ENCODE measurements at places on chromosomes 5 and 9. TPM values are rescaled to one million over a fixed set of nuclear protein-coding genes. Genes with fewer than 3 reads are reported as not detected.
A peak's percentile ranks its signal among the peaks of the same experiment; 100 is the strongest.

GRCh38 chr9:29312327-29312726 is 1739.0 kb upstream of the C9orf72 start:
- DNase-seq = no peak

DNA sequence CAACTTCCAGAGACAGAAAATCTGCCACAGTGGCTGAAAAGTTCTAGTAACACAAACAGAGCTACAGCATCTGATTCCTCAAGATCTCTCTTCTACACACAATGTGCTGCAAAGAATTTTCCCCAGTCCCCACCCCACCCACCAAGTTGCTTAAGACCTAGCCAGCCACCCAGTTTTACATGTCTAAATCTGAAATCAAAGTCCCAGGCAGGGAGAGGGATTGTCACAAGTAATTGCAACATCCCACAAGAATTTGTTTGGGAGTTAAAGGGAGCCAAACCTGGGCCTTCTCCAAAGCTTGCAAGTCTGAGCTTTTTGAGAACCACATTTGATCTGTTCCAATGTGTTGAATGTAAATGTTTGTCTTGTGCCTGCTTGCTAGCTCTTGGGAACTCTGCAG is 15.5 kb downstream of the IGIP start:
- no peak for DNase-seq

DNA sequence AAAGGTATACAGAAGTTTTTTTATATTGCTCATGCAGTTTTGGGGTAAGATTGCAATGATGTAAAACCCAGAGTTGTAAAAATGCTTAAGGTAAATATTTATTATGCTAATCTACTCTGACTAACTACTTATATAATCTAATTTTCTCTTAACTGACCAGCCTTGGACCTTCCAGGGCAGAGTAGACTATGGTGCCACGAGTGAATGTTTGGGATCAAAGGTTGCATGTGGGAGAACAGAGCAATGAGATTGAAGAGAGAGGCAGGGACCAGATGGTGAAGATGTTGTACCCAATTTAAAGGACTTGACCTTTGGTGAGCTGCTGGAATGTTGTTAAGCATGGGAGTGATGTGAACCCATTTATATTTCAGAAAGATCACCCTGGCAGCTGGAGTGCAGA is 34.8 kb upstream of the PANK3 start:
- DNase-seq = no peak

DNA sequence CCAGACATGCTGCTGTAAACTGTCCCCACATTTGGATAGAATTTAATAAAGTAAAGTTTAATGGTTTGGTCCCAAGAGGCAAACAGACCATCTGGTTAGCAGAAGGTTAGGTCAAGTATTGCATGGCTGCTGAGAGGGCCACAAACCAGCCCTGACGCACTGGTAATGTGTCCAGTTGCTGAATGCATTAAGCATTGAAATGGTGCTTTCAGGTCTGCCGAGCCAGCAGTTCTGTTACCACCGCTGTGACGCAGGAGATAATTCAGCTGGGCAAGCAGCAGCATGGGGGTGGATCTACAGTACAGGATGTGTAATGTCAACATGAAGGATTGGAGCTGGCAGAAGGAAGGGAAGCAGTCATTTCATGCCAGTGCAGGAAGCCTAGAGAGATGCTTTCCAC is 16.0 kb downstream of the ZNF462 start:
- DNase-seq = peak; percentile 36

GRCh38 chr5:111776913-111777781 is 20.2 kb upstream of the NREP start:
- no peak for DNase-seq

- DNase-seq = no peak
Measured at GRCh38 chr5:135641734-135642487, 63.1 kb upstream of the CXCL14 start.

- DNase-seq = no peak
Measured at GRCh38 chr5:171867786-171868185, 82.2 kb downstream of the SMIM23 start.

- no peak for DNase-seq
Measured at GRCh38 chr5:131756942-131757341, 39.9 kb downstream of the FNIP1 start.

DNA sequence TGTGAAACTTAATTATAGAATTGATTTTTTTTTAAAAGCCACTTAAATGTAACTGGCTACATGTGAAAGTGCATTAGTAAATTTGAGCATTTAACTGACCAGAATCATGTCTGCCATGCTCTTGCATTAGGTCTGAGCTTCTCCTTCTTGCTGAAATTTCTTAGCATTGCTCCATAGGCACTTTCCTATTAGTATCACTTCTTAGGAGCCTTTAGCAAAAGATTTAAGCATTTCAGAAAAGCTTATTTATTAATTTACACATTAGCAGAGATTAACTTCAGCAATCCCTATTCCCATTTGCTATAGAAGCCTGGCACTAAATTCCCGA is 211.0 kb downstream of the SNX18 start:
- DNase-seq = no peak

DNA sequence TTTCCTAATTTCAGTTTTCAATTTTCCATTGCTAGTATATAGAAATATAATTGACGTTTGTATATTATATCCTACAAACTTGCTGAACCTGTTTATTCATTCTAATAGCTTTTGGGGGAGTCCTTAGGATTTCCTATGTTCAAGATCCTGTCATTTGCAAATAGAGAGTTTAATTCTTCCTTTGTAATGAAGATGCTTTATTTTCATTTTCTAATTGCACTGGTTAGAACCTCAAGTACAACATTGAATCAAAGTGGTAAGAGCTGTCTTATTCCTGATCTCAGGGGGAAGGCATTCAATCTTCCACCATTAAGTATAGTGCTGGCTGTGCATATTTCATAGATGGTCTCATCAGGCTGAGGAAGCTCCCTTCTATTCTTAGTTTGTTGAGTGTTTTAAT is 15.6 kb upstream of the SLC24A2 start:
- no peak for DNase-seq

GRCh38 chr5:176817841-176818377 is 7.5 kb downstream of the UNC5A start:
- peak; percentile 27 for DNase-seq

- peak; percentile 45 for DNase-seq
Measured at GRCh38 chr5:66174338-66174737, 30.2 kb downstream of the SREK1 start.

DNA sequence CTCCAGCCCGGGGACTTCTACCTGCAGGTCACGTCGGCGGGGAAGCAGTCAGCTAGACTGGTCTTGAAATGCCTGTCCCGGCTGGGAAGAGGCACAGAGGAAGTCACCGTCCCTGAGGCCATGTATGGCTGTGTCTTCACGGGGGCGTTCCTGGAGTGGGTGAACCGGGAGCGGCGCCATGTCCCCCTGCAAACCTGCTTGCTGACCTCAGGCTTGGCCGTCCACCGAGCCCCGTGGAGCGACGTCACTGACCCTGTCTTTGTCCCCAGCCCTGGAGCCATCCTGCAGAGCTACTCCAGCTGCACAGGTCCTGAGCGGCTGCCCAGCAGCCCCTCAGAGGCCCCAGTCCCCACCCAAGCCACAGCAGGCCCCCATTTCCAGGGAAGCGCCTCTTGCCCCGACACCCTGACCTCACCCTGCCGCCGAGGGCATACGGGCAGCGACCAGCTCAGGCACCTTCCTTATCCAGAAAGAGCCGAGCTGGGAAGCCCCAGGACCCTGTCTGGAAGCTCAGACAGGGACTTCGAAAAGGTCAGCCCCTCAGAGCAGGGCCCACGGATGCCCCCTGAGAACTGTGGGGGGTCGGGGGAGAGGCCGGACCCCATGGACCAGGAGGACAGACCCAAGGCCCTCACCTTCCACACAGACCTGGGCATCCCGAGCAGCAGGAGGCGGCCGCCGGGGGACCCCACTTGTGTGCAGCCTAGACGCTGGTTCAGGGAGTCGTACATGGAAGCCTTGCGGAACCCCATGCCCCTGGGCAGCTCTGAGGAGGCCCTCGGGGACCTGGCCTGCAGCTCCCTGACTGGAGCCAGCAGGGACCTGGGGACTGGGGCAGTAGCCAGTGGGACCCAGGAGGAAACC is 47.8 kb downstream of the PLEKHG4B start:
- no peak for DNase-seq

- DNase-seq = no peak
Measured at GRCh38 chr9:35801328-35802128, 10.1 kb downstream of the NPR2 start.

DNA sequence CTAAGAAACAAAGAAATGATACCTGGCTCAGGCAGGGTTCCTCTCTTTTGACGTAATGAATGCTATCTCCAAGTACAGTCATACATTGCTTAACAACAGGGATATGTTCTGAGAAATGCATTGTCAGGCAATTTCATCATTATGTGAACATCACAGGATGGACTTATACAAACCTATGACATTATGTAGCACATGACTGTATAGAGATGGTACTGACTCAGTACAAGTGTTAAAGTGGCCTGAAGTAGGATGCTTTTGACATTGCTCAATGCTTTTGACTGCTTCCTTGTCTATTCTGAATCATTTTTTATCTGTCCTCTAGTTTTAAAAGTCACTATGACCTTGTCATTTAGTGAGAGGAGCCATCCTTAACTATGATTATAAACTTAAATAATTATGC is 147.6 kb downstream of the NR2F1-AS1 start:
- DNase-seq = no peak

- DNase-seq = no peak
Measured at GRCh38 chr5:110594866-110595265, 131.6 kb downstream of the TMEM232 start.

- no peak for DNase-seq
Measured at GRCh38 chr5:38938424-38938823, 92.6 kb downstream of the OSMR start.

- DNase-seq = no peak
Measured at GRCh38 chr9:122261469-122261881, 3.2 kb downstream of the RBM18 start.

DNA sequence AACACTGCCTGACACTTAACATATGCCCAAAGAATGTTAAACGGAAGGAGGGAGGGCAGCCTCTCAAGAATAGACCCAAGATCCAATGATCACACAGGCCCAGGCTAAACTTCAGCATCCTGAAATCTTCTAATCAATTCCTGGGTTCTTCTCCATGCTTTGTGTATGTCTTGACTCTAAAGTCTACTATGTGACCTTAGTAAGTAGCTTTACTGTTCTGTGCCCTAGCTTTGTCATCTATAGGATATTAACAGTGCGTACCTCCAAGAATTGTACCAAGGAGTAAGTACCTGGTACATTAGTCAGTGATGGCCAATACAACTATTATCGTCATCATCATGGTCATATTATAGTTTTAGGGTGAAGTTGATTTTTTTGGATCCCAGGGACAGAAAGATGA is 96.6 kb downstream of the SGCD start:
- no peak for DNase-seq

- peak; percentile 61 for DNase-seq
Measured at GRCh38 chr5:10689391-10690081, 71.5 kb downstream of the DAP start.

DNA sequence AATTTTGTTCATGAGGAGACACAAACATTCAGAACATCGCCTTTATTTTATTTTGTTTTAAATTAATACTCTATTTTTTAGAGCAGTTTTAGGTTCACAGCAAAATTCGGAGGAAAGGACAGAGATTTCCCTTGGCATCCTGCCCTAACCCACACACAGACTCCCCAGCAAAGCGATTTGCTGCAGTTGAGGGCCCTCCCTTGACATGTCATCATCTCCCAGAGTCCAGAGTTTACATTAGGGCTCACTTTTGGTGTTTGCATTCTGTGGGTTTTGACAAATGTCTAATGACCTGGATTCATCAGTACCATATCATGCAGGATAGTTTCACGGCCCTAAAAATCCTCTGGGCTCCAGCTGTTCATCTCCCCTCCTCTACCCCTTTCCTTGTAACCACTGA is 33.6 kb upstream of the COL5A1 start:
- DNase-seq = no peak

DNA sequence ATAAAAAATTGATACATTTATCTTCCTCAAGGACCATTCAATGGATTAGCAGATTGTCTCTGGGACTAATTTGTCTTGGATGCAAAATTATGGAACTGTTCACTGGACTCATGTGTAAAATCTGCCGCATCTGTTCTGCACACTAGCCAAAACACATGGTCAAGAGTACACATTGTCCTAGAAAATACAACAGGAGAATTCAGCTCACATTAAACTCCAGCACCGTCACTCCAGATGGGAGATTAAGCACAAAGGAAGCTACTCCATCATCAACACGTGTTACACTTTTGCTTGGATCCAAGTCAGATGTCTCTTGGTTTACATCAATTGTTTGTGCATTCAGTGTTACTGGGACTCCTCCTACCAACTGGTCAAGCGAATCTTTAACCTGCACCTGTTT is 28.8 kb downstream of the C5 start:
- DNase-seq = no peak

DNA sequence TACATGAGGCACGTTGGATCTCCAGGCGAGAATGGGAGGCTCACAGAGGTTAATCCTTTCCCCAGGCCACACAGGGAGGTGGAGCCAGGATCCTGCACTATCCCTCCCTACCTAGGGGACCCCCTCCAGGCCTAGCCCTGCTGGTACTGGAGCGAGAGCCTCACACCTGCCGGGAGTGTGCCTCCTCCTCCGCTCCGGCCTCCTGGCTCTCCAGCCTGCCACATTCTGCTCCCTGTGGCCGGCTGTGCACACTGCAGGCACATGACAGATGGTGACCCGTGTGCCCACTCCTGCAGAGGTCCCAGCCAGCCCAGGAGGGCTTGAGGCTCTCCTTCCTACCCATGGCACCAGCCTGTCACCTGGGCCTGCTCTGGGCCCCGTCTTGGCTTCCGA is 93.4 kb downstream of the RXRA start:
- DNase-seq = no peak

DNA sequence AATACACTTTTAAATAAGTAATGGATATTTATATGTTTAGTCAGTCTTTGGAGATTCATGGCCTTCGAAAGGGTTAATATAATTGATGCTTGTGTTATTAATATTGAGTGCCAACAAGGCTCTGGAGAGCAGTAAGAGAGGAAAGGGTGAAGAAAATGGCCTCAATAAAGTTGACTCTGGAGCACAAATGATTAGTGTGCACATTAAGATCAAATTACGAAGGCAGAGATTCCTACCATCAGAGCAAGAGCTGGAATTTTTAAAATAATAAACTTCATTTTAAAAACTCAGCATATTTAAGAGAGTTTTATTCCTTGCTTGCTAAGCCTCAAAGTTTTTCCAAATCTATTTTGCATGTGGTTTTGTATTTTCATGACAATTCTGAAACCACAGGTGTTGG is 14.8 kb downstream of the SLC44A1 start:
- DNase-seq = no peak

The FCN2 gene
- total RNA-seq = not detected

The CYLC2 gene
- not detected for total RNA-seq

The LRRC26 gene
- total RNA-seq = 0.44 TPM

The C5orf58 gene
- not detected for total RNA-seq

The ZCCHC7 gene
- 2.7 TPM for total RNA-seq

The RNF14 gene
- total RNA-seq = 17.5 TPM

The GRM6 gene
- total RNA-seq = not detected

Data from HT-29 (cell line).